ENCODE measurements at places on chromosomes 1 and 21.

DNA sequence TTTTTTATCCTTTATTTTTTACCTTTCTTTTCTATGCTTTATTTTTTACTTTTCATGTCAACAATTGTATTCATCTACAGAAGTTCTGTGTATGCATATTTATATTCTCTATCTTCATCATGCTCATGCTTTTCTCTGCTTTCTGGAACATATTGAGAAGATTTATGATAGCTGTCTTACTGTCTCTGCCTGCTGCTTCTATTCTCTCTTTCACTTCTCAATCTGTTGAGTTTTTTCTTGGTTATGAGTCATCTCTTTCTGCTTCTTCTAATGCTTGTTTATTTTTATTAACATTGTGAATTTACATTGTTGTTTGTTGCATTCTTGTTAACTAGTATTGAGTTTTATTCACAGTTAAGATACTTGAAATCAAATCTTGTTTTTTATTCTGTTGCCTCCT, 22.6 kb downstream of the F5 start:
- no peak for DNase-seq

- DNase-seq = no peak
Observed at GRCh38 chr21:36386031-36386642, 945 bp downstream of the CHAF1B start.

GRCh38 chr1:110067479-110067892, 3.0 kb downstream of the ALX3 start:
- peak; percentile 69 for DNase-seq

DNA sequence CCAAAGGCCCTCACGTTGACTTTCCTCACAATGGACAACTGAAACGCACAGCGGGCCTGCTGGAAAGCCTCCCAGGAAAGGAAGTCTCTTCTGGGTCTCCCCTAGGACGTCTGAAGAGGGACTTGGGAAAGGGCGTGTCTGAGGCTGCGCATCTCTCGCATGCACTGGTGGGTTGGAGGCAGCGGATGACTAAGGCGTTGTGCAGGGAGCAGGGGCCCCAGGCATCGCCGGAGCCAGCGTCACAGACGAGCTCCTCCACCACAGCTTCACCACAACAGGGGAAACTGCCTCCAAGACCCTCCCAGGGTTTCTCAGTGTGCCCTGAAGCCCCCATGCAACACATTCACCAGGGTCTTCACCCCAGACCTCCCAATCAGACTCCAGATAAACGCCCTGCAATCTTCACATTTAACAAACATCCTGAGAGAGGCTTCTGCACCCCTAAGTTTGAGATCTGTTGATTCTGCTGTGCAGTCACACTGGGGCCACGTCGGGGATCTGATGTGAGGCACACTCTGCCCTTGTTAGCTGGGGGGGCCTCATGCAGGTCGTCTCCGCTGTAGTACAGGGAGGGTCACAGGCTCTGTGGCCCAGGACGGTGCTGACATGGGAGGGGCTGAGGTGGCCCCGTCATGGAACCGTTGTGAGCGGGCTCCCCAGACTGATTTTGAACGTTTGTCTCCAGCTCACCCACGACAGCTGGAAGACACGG, 7.0 kb upstream of the TFF1 start:
- no peak for DNase-seq

- DNase-seq = no peak
Observed at GRCh38 chr1:11207898-11208611, 18.9 kb downstream of the ANGPTL7 start.

DNA sequence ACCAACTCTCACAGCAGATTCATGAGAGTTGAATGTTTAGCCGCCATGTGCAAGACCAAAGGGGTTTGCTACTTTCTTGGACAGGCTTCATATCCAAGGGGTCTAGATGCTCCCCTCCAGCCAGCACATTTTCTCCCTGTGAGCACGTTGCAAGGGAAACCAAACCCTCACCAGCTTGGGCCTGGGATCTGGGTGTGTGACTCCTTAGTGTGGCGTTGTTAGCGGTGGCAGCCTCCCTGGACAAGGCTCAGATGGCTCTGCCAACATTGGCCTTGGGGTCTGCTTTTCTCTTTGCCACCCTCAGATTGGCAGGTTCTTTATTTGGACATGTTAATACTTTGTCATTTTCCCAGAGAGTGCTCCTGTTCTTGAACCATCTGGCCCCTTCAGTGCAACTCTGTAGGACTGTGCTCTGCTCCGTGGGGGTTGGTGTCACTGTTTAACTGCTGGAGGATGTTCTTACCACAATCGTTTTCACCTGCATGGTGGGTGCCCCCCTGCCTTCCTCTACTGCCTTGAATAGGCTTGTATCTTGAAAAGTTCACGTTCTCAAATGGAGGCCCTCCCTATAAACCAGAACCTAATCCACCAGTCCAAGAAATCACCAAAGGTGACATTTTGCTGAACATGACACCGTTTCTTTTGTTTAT, 13.4 kb downstream of the ABCG1 start:
- no peak for DNase-seq

DNA sequence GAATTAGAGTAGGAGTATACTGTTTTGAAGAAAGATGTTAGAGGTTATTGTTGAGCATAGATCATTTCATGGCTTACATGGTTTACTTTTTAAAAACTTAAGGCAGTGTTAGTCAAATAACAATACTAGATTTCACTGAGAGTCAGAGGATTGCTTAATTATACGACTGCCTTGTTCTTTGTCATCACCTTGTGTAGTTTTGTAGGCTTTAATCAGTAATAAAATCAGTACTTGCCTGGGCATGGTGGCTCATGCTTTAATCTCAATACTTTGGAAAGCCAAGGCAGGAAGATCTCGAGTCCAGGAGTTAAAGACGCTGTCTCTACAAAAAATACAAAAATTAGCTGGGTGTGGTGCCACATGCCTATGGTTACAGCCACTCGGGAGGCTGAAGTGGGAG, 41.3 kb upstream of the GPR52 start:
- DNase-seq = no peak

DNA sequence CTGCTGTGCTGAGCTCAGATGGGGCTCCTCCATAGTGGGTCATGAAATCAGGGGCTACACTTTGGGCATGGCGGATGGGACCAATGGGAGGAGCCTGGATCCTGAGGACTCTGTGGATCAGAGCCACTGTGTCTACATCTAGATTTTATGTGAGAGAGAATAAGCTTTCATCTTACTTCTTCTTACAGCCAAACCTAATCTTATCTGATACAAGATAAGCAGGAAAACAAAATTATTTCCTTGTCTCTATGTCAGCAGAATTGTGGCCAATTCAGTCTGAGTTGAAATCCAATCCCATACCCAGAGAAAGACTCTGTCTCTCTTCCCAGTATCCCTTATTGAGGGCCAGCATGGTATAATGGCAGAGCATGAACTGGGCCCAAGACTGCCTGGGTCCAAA, 56.2 kb downstream of the KIF14 start:
- no peak for DNase-seq
